Fibroblast of pulmonary artery (primary cell): ENCODE measurements at places on chromosomes 12 and 14.

- DNase-seq: no peak
Observed at GRCh38 chr14:54310151-54310850, 86.5 kb upstream of the CDKN3 start.

- DNase-seq: no peak
Observed at GRCh38 chr14:91187271-91187670, 57.2 kb downstream of the GPR68 start.

- peak; percentile 77 for DNase-seq
Observed at GRCh38 chr14:62428429-62429203, 616.6 kb downstream of the KCNH5 start.

GRCh38 chr14:54058505-54058904, 101.9 kb upstream of the BMP4 start:
- no peak for DNase-seq

DNA sequence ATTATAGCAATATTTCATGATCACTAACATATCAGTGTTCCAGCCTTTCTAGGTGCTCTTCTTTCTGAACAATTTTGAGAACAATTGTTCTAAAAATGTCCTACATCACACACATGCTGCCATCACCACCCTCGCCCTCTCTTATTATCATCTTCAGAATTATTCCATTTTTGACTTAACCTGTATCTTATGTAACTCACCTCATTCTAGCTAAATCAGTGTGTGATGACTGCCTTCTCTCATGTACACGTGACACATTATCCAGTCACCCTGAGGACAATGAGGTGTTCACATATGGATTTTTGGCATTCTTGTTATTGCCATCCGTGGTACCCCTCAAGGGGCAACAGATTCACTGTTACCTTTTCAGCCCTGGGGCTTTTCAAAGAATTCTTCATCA, 87.3 kb downstream of the RFX4 start:
- DNase-seq: no peak
